Stimulated activated CD8-positive, alpha-beta memory T cell treated with anti-CD3 and anti-CD28 coated beads, Interleukin-15, amount 100 ng/mL, for 4 hours (primary cell): ENCODE measurements at places on chromosomes 4 and X.

DNA sequence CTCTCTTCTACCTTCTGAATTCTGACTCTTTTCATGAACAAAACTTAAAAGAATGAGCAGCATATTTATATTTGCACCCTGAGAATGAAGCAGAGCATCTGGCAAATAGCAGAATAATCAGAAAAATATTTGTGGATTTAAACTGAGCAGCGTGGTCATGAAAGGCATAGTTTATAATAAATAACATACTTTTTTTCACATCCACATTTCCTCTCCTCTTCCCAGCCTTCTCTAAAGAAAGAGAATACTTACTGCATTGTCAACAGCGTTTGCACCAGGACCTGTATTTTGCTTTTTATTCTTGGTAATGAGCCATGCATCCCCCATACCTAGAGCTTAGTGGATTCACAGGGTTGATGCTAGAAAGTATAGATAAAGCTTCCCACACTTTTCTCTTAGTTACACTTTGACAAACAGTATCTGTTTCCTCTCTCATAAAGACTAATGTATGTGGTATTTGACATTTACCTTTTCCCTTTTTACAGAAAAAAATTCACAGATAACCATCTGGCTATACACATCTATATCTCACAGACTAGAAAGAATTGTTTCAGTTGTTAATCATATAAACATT, 131.5 kb downstream of the PRSS12 start:
- DNase-seq, result no peak

DNA sequence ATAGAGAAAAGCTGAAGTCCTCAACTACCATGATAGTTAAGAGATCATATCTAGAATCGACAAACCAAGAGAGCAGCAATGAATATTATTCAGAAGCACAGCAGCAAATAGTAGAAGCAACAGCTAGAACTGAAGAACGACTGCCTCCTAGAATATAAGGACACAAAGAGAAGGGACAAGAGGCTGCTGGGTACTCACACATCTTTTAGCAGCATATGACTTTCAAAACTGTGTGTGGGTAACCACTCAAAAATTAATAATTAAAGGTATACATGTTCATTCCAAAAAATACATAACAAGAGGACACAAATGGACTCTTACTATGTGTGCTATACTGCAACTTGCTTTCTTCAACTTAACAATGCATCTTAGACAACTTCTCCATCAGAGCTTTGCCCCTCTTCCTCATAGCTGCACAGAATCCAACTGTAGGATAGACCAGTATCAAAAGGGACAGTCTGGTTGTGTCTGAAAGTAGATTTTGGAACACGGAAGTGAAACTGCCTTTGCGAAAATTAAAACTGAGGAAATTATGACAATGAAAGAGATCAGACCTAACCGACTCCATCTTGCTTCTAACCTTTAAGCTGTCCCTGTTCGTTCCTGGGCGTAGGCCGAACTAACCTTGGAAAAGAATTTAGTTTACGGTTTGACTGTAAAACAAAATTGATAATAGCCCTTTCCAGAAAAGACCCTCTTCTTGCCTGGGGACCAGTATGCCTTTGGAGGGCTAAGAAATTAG, 125.7 kb downstream of the SH3KBP1 start:
- DNase-seq, result no peak

DNA sequence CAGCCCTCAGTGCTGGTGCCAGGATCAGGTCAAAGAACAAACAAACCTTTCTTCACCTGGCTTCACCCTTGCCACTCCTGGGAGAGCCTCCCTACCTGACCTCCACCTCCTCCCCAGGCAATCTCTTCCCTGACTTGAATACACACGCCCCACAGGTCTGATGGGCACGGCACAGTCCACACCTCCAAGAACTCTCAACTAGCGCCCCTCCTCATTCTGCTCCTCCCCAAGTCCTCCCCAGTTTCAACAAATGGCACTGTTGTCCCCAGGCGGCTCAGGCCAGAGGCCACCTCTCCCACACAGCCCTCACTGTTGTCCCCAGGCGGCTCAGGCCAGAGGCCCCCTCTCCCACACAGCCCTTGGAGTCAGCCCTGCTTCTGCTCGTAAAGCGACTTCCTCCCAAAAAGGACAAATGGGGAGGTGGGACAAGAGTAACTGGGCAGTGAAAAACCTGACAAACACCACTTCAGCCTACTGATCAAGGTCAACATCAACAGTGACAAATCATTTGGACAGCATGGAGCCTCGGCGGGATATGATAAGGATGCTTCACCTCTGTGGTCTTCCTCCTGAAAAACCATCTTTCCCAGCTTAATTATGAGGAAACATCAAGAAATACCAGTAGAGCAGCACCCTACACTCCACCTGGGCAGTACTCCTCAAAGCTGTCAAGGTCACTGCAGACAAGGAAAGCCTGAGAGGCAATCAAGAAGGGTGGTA, 2.9 kb downstream of the LETM1 start:
- no peak for DNase-seq

- DNase-seq, result no peak
Measured at GRCh38 chr4:61201961-61202637, 2.0 kb downstream of the ADGRL3 start.

- DNase-seq, result no peak
Measured at GRCh38 chr4:123675567-123675966, 279.0 kb downstream of the SPRY1 start.

DNA sequence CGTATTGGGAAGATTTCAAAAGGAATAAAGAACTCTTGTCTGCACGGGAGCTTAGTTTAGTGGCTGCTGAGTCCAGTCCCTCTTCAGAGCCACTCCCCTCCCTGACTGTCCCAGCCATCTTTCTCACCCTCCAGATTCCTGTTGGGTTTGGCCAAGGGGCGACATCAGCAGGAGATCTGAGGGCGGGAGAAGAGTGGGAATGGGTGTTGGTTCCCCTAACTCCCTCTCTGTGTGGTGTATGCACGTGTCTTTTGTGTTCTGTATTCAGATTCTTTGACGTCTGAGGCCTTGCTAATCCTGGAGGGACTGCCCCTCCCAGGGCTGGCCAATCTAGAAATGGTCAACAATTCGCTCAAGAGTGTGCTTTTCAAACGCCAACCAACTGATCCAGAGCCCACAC, 37.4 kb downstream of the CYTL1 start:
- DNase-seq, result no peak

DNA sequence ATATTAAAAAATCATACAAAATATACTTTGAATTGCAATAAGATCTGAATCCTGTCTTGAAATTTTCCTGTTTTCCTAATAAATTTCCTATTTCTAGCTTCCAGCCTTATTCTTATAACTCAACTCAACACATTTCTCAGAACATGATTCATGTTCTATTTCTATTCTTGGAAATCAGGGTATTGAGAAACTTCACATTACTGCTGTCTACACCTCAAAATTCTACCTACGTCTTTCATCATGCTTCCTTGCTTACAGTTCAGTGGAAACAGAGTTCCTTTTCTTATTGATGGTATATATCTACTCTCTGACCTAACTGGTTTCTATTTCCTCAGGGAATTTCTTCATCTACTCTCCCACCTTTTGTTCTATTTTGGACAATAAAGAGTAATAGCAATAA, 2139.0 kb downstream of the ARAP2 start:
- no peak for DNase-seq

DNA sequence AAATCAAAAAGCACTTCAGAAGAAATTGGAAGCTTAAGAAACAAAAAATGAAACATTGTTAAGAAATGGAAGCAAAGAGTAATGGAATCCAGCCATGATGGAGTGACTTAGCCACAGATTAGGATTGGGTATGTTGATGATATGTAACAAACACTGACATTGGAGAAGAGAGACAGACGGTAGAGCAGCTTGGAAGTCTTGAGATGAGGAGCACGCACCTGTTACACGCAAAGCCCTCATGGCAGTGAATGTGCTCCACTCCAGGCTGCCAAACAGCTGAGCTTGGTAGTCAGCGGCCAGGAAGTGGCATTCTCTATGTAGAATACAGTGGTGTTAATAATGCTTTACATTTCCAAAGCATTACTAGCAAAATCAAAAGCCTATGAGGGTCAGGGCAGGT, 56.9 kb upstream of the GPRIN3 start:
- DNase-seq, result no peak

GRCh38 chr4:57078685-57079521, 31.3 kb downstream of the IGFBP7 start:
- DNase-seq, result no peak

GRCh38 chrX:131332331-131332730, 43.2 kb upstream of the IGSF1 start:
- DNase-seq, result no peak

DNA sequence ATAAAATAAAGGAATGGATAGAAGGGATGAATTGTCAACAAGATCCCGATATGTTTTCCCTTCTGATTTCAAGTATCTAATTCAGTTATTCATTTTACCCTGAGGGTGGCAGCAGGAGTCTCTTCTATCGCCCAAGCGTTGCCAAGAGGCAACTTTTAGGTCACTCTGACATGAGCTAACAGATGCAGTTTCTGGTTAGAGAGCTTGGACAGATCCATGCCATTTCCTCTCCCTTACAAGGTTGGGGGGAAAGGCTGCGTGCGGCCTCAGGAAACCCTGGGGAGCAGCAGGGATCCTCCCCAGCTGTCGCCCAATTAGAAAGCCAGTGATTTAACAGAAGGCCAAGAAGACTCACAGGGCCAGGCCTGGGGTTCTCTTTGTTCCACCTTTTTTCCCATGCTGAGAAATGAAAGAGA, 35.3 kb upstream of the WAS start:
- peak; percentile 1 for DNase-seq

GRCh38 chr4:142683503-142683902, 162.6 kb downstream of the INPP4B start:
- DNase-seq, result no peak

DNA sequence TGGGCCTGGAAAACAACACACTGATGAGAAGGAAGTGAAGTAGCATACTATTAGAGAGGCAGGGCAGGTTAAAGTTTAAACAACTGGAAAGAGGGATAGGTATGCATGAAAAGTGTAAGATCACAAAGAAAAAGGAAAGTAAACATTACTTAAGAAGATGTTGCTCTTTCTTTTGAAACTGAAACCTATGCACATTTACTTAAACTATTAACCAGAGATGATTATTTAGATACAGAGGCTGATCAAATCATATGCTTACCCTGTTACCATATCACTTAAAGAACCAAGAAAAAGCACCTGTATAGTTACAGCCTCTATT, 37.8 kb downstream of the NAP1L5 start:
- no peak for DNase-seq

DNA sequence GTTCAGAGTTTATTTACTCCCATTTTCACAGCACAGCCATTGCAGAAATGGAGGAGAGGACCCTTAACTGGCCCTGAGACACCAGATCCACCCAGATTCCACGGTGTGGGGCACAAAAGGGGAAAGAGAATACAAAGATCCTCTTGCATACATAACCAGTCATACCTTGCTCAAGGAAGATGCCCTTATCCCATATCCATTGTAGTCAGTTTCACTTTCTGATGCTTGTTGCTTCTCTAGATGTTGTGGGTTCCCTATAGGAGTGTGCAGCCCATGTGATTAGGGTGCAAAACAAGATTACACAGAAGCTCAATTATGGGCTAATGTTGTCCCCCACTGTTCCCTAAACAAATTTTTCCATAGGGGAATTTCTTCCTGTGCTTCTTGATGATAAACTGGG, 1309.0 kb upstream of the PABPC4L start:
- no peak for DNase-seq

DNA sequence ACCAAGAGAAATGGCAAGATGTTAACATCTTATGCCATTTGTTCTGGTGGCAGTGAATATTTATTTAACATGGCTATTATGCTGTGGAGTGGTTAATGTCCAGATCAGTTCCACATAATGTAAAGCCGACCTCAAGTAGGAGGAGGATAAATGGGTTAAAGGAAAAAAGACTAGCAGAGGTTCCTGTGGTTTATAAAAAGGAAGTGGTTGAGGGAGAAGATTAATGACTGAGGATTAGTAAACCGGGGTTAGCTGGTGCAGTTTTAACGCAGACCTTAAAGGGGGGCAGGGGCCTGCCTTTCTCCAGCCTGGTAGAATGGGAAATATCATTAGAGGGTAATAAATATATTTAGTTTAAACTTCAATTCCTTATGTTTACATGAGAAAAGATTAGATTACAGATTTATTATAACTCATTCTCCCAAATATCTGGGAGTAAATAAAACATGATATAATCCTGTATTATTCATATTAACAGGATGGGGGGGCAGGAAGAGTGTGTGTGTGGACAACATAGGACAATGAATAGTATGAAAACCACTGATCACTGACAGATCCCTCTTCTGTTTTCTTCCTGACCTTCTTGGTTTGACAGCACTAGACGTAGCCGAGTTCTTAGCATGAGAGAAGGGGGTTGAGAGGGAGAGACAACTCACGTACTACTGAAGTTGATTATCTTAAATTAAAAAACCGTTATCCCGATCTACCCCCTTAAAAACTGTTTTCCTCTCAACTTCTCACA, 124.1 kb upstream of the LIMCH1 start:
- no peak for DNase-seq

DNA sequence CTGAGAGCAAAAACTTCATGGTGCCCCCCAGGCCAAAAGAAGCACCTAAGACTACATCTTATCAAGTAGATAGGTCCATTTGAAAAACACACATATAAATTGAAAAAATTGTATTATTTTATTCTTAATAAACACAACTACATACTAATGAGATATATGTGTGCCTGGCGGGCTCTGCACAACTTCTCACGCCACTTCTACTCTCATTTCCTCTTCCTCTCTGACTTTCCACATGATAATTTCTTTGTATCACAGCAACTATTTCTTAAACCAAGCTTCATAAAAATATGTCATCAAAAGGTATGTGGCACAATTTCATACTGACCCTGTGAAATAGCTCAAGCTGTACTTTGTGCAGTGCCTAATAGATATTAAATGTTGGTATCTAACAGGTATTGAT, 10.7 kb upstream of the NPY2R start:
- DNase-seq, result no peak

- no peak for DNase-seq
Measured at GRCh38 chrX:20412871-20413486, 146.3 kb upstream of the RPS6KA3 start.

- no peak for DNase-seq
Measured at GRCh38 chrX:70436343-70436742, 8.3 kb upstream of the DLG3 start.

DNA sequence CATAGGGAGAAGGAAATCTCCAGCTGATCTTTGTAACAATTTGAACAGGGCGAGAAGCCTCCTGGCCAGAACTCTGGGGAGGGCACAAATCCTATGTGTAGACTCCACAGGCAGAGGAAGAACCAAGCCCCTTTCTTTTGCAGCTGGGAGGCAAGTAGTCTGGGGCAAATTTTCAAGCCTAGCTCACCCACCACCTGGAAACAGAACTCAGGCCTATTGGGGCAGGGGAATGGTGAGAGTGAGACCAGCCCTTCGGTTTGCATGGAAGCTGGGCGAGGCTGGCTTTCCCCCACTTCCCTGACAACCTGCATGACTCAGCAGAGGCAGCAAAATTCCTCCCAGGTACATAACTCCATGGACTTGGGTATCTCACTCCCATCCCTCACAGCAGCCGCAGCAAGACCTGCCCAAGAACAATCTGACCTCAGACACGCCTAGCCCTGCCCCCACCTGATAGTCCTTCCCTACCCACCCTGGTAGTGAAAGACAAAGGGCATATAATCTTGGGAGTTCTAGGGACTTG, 138.2 kb downstream of the EMCN start:
- DNase-seq, result no peak
